Epithelial cell of alveolus of lung (primary cell): ENCODE measurements at places on chromosomes 6 and 20. TPM values are rescaled to one million over a fixed set of nuclear protein-coding genes. Genes with fewer than 3 reads are reported as not detected.

The KIFC1 gene
- total RNA-seq: 13.1 and 31.4 TPM in 2 replicates

The GABRR1 gene
- total RNA-seq: not detected in 2 replicates

The DDX43 gene
- 0.08 and 1.0 TPM in 2 replicates for total RNA-seq

The OOEP gene
- 0.78 TPM in 1 of 2 replicates, not detected in the other for total RNA-seq

The GTF2H4 gene
- 12.3 and 22.7 TPM in 2 replicates for total RNA-seq

The GPR63 gene
- 0.64 and 1.7 TPM in 2 replicates for total RNA-seq

The STMN3 gene
- total RNA-seq: 38.9 and 65.8 TPM in 2 replicates

The EFCAB8 gene
- under 0.01 TPM in 1 of 2 replicates, not detected in the other for total RNA-seq

The PCK1 gene
- 0.48 TPM in 1 of 2 replicates, not detected in the other for total RNA-seq

The DEFB124 gene
- total RNA-seq: not detected in 2 replicates

The CRYBG1 gene
- total RNA-seq: 0.80 and 2.2 TPM in 2 replicates

The GUCA1A gene
- total RNA-seq: 0.26 TPM in 1 of 2 replicates, not detected in the other

The SLC26A8 gene
- not detected in 2 replicates for total RNA-seq

The CDH26 gene
- not detected in 2 replicates for total RNA-seq

The METTL24 gene
- total RNA-seq: not detected in 2 replicates

The OR2J1 gene
- total RNA-seq: not detected in 2 replicates

The DYNLT2 gene
- 1.0 TPM in 1 of 2 replicates, not detected in the other for total RNA-seq

The NAPB gene
- 1.8 and 4.6 TPM in 2 replicates for total RNA-seq

The FABP7 gene
- total RNA-seq: 0.16 TPM in 1 of 2 replicates, not detected in the other

The BANF2 gene
- total RNA-seq: not detected in 2 replicates

The TCF21 gene
- total RNA-seq: 5.6 and 119 TPM in 2 replicates

The SLC22A1 gene
- total RNA-seq: not detected in 2 replicates

The POU5F1 gene
- total RNA-seq: not detected in 2 replicates

The CST5 gene
- 0.13 TPM in 1 of 2 replicates, not detected in the other for total RNA-seq

The LAMA4 gene
- 88.0 and 124 TPM in 2 replicates for total RNA-seq

The SMIM26 gene
- 75.1 and 172 TPM in 2 replicates for total RNA-seq

The LY6G6C gene
- total RNA-seq: not detected in 2 replicates

The IL17F gene
- not detected in 2 replicates for total RNA-seq

The PPP1R16B gene
- total RNA-seq: 0.39 and 0.56 TPM in 2 replicates

The HRH3 gene
- not detected in 2 replicates for total RNA-seq

The ATP6V1G2 gene
- 4.1 and 5.9 TPM in 2 replicates for total RNA-seq

The TBXT gene
- not detected in 2 replicates for total RNA-seq

The TAF11 gene
- 19.7 and 37.8 TPM in 2 replicates for total RNA-seq

The HLA-DMB gene
- total RNA-seq: 4.6 TPM in 1 of 2 replicates, not detected in the other

The PMEPA1 gene
- 16.0 and 16.4 TPM in 2 replicates for total RNA-seq

The VSTM2L gene
- total RNA-seq: 1.8 and 6.1 TPM in 2 replicates
